Activated naive CD4-positive, alpha-beta T cell (primary cell): ENCODE measurements at places on chromosomes 5 and 9.

GRCh38 chr9:137679695-137680305, 61.0 kb downstream of the EHMT1 start:
- no peak for DNase-seq

DNA sequence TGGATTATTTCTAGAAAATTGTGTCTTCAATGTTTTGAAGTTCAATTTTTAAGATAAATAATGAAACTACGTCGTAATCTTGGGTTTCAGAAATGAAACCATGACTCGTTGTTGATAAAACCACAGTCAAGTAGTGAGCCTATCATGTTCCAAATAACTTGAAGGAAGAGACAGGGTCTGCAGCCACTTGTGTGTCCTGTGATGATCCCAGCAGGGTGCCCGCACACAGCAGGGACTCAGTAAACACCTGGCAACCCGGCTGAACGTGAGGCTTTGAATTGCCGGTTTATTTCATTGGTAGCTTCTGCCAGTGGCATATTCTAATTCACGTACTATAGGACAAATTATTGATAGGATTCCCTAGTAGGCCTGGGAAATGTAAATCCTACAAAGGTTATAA, 679.6 kb downstream of the IRX1 start:
- DNase-seq = no peak

GRCh38 chr5:75663579-75664284, 52.5 kb downstream of the ANKDD1B start:
- DNase-seq = no peak

DNA sequence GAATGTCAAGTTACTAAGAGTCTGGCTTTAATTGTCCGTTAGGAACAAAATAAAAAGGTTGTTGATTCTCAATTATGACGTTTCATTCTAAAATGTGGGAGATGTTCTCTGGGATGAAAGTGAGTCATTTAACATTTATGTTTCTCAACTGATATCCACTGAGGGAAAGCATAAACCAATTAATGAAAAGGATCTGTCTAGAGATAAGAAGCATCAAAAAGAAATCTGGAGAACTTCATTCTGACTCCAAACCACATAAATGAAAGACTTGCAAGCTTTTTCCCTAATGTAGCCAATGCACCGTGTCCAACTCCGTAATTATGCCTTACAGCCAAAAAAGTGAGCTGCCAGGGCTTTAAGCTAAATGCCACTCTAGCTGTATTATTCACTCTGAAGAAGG, 654.2 kb downstream of the TLE1 start:
- DNase-seq = no peak

DNA sequence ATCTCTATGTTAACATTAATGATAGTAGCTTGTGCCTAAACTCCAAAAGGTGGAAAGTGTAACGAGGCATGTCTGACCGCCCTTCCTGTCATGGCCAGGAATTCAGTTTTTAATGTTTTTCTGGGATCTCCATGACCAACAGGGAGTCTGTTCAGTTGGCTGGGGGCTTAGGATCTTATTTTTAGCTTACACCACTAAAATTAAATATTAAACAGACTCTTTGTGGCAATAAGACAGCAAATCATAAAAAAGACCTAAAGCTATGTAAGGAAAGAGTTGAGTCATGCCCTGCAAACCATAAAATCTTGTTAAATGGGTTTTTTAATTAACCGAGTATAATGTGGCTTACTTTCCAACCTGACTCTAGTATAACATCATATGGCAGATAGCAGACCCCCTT, 247.8 kb downstream of the DIRAS2 start:
- no peak for DNase-seq

DNA sequence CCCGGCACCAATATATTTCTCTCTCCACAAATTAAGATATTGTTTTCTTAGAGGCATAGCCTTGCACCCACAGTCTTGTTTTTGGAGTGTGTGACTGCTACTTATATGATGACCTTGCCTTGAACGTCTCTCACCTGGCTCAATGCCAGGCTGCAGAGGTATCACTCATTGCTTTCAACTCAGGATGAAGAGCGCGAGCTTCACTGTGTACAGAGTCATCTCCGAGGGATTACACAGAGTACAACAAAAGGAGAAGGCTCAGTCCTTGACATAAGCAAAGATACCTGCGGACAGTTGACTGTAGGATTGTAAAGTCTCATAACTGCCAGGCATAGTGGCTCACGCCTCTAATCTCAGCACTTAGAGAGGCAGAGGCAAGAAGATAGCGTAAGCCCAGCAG, 53.8 kb downstream of the CD180 start:
- no peak for DNase-seq

GRCh38 chr5:159605585-159605984, 275.3 kb upstream of the IL12B start:
- no peak for DNase-seq

DNA sequence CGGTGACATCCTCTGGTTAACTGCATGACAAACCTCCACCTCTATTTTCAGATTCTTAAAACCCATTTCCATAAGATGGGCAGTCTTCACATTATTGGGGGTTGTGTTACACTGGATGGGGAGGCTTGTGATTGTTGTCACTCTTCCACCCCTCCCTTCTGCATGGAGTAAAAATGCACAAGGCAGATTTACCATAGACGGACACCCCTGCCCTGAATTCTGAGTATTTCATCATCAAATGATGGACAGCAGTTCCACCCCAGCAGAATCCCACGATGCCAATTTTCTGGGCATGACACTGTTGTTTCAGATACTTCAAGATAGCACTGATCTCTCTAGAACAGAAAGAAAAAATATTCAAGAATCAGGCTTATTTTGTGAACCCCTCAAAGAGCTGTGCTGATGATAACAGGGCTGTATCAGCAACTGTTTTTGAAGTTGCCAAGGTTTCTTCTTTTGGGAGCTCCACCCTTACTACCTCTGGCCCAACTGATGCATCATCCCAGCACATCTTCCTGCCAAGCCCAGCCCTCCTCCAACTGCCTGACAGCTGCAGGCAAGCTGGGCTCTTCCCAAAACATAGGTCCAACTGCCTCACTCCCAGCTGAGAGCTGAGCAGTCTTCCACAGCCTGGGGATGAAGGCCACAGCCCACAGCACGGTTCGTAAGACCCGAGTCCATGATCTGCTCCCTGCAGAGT, 21.4 kb downstream of the CMBL start:
- no peak for DNase-seq

DNA sequence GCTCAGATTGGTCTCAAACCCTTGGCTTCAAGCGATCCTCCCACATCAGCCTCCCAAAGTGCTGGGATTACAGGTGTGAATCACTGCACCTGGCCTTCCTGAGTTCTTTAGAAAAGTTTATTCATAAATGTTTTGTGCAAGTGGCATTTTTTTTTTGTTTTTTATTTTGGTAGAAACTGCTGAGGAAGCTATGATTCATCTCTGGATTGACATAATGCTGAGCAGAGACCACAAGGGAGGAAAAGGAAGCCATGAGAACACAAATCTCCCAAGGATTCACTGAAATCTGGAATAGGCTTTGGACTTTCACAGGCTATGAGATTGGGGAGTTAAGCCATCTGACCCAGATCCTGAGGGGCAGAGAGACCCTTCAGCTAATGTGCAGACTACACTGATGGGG, 3.4 kb upstream of the SLC46A2 start:
- DNase-seq = no peak
